ENCODE measurements at places on chromosomes 16 and 17.

DNA sequence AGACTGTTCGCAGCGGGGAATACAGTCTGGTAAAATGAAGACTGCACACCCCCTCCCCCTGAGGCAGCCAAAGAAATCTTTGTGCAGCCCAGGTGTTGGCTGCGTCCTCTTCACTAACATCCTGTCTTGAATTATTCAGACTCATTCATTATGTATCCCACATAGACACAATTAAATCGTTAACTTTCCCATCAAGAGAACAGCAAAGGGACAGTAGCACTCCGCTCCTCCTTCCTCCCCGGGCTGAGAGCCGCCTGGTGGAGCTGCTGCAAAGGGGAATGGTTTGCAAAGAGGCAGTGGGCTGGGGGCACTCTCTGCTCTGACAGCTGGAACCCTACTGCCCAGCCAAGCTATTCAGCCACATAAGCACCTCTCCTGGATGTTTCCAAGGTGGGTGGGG, 290.0 kb upstream of the SOX9 start:
- DNase-seq, result no peak

- no peak for DNase-seq
Measured at GRCh38 chr17:9401434-9401833, 174.2 kb downstream of the STX8 start.

DNA sequence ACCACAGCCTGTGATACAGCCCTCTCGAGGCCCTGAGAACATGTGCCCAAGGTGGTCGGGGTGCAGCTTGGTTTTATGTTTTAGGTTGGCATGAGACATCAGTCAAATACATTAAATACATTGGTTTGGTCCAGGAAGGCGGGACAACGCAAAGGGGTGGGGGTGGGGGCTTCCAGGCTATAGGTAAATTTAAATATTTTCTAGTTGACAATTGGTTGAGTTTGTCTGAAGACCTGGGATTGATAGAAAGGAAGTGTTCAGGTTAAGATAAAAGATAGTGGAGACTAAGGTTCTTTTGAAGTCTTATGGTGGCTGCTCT, 1.2 kb upstream of the ZKSCAN2 start:
- DNase-seq, result no peak

GRCh38 chr17:266219-266618, 84.8 kb upstream of the DOC2B start:
- DNase-seq, result no peak

GRCh38 chr16:66127459-66128370, 238.8 kb upstream of the CDH5 start:
- no peak for DNase-seq

- DNase-seq, result no peak
Measured at GRCh38 chr16:66859397-66860068, 15.3 kb downstream of the CA7 start.

DNA sequence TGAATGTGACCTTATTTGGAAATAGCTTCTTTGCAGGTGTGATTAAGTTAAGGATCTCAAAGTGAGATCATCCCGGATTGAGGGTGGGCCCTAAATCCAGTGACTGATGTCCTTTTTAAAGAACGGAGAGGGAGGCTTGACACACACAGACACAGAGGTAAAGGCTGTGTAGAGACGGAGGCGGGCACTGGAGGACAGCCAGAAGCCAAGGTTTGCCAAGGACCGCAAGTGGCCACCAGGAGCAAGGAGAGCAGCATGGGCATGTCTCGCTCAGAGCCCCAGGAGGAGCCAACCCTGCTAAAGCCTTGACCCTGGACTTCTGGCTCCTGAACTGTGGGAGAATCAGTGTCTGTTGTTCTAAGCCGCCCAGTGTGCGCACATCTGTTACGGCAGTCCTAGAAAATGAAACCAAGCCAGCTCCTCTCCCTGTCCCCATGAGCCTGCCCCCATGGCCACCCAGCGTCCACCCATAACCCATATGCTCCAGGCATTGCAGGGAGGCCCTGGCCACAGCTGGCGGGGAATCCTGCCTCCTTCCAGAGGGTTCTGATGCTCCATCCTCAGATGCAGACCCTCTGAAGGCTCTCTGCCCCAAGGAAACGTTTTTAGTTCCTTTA, 15.2 kb downstream of the CNGB1 start:
- DNase-seq, result no peak

DNA sequence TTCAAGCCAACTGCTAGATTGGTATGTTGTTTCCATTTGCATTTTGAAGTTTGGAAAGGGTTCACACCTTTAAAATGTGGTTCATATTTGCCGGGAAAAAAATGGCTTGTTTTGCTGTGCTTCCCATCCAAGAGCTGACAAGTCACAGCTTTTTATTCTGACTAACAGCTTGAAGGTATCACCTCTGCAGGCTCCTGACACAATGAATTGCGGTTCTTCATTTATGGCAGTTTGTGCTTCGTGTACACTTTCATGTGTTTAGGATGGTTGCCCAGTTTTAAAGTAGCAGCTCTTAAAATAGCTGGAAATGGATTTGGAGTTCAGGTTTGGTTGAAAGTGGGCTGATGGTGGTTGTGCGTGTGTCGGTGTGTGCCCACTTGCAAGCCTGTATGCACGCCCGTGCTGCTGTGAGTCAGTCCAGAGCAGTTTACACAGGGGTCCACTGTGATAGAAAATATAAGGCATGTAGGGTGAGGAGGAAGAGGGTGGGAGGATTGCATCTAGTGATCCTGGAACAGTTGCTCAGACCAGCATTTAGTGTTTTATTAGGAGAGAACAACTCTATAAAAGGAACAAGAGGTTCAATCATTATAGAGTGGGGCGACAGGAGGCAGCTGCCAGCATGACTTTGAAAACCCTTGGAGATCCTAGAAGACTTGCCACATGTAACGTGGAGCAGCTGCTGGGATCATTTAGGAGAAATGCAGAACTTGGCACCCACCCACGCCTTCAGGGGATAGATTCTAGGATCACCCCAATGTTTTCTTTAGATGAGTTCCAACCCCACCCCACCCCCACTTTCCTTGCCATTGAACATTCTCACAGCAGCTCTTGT, 108.0 kb upstream of the TBX2 start:
- DNase-seq, result no peak

DNA sequence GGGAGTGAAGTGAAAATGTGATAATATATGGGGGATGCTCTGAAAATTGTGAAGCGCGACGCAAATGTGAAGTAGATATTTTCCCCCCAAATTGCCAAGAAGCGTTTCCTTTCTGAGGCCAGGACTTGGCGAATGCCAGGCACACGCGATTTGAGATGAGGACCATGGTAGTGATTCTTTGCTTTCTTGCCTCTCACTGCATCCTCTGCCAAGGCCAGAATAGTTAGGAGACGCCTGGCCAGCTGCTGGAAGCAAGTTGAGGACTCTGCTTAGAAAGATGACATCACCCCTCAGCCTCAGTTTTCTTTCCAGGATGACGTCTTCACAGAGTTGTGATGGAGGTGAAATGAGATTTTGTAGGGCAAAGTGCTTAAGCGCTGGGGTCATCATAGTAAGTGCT, 25.9 kb downstream of the PIPOX start:
- DNase-seq, result no peak
